ENCODE measurements at places on chromosomes 6 and 20.

GRCh38 chr20:44089987-44090674, 96.9 kb downstream of the JPH2 start:
- DNase-seq, result no peak

- DNase-seq, result no peak
Measured at GRCh38 chr6:54284161-54284860, 23.9 kb upstream of the TINAG start.

GRCh38 chr6:47836639-47837038, 54.8 kb downstream of the OPN5 start:
- no peak for DNase-seq

DNA sequence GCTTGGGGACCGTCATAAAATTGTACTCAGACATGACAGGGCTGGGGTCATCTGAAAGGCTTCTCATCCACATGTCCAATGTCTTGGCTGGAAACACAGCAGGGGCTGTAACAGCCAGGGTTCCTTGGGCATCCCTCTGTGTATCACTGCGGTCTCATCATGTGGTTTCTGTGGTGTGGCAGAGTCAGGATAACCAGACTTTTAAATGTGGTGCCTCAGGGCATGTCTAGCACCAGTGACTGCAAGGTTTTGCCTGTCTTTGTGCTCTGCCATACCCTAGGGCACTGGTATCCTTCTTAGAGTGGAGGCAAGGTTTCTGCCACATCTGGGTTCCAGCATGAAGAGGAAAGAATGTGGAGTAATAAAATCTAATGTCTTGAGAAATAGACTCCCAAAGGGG, 124.2 kb downstream of the PLEKHG1 start:
- no peak for DNase-seq

DNA sequence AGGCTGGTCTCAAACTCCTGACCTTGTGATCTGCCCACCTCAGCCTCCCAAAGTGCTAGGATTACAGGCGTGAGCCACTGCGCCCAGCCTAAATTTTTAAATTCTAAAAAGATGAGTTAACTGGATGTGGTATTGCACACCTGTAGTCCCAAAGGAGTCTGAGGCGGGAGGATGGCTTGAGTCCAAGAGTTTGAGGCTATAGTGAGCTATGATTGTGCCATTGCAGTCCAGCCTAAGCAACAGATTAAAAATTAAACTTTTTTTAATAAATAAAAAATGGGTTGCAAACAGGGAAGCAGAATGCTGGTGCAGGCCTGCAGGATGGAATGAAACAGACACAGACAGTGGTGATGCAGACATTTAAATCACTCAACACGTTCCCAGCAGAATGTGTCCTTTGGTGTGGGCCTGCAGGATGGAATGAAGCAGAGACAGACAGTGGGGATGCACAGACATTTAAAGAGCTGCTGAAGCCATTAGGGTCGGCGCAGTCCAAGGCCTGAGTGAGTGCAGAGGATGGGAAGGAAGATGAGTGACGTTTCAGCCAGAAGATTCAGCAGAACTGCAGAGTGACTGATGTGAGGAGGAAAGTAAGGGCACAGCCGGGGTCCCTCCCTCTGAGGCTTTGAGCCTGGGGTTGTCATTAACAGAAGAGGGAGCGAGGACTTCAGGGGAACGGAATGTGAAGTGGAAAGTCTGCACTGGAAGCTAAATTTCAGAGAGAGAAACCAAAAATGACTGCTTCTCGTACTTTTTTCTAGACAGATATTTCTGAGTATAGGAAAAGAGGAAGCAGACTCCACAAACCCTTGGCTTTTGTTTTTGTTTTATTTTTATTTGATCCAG, 117.5 kb downstream of the RIN2 start:
- DNase-seq, result no peak

- DNase-seq, result no peak
Measured at GRCh38 chr6:29694637-29695036, 13.7 kb upstream of the ZFP57 start.

GRCh38 chr20:8144282-8145245, 12.5 kb downstream of the PLCB1 start:
- no peak for DNase-seq

DNA sequence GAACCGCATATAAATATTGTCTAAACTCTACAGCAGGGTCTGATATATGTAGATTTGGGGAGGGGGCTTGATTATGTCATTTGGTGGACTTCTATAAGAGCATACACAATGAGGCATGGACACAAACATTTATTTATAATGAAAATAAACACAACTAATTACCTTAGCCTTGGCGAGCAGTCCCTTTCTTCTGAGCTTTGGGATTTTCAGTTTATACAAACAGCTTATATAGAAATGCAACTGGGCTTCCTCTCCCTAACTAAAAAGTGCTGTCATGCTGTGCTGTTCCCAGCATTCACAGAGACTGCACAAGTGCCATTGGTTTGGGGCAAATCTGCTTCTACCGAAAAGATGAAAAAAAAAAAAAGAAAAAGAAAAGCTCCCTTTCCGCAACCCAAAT, 69.9 kb downstream of the AKAP12 start:
- DNase-seq, result no peak

DNA sequence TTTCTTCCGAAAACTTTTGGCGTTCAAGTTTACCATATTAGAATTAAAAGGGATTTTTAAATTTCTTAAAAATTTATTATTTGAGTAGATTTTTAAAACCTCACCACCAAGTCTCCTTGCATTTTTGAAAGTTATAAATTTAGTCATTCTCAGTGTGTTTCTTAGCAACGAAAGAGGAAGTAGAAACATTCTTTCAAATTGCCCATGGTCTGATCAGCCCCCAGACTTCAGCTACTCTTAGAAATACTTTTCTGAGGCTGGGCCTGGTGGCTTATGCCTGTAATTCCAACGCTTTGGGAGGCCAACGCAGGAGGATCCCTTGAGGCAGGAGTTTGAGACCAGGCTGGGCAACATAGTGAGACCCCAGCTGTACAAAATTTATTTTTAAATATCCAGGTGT, 15.1 kb upstream of the RTF2 start:
- no peak for DNase-seq

DNA sequence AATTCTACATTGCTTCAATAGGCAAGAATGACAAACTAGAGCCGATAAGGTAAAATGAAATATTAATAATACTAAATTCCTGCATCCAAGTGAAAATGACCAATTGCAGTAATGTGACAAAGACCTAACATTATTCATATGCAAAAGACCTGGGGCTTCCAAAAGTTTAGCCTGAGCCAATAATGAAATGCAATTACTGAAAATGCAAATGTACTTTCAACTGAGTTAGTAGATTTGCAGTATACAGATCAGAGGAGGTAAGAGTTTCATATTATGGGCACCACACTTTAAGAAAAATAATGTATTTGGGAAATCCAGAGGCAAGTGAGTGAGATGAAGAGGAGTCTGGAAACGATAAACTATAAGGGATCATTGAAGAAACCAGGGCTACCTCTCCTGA, 193.7 kb upstream of the GMDS start:
- no peak for DNase-seq

DNA sequence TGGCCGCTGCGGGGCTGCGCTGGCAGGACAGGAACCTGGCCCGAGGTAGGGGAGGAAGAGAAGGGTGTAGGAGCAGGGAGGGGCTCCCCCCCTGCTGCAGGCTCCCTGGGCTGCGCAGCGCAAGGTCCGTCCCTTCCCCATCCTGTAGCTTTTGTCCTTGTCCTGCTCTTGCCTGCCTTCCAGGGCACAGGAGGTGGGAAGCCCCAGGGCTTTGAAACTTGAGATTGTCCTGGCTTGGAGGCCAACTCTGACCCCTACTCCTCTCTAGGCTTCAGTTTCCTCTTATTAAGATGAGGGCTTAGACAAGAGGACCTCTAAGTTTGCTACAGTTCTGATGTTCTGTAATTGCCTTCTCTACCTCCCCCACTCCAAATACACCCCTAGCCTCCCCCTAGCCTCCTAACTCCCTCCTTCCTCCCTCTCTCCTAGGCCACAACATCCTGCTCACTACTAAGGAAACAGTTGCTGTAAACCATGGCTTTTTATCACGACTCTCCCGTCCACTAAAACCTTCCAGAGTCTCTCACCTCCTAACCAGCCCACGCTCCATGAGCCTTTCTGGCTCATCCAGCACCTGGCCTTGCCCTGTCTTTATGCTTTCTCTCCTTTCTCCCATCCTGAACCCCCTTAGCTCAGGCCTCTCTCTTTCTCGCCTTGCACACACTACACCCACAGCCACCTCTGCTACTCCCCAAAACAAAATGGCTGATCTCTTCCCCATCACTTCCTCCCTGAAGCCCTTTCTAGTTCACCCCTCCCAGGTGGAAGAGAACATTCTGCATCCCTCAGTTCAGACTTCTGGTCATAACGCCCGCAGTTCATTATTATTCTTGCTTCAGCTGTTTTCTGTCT, 10.2 kb downstream of the UNC5CL start:
- DNase-seq, result no peak

- DNase-seq, result no peak
Measured at GRCh38 chr20:62633598-62634329, 8.5 kb upstream of the SLCO4A1 start.

DNA sequence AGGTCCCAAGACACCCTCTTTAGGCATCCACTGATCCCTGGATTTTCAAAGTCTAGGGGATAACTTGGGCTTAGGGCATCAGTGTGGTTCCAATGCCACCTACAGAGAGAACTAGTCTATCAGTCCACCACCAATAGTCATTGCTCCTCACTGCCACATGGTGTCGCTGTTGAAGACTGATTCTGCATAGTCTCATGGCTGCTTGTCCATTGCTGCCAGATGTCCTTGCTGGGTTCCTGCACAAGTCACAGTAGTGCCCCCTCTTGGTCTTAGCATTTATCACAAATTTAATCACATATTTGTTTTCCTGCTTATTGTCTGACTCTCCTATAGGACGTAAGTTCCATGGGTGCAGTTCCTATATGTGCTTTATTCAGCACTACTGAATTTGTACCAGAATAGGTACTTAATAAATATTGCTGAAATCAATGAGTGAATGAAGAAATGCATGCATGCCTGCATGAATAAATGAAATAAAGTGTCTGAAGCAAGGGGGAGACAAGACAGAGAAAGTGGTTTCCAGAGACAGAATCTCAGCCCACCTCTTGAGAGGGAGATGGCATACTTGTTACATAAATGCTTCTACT, 45.9 kb upstream of the RALY start:
- DNase-seq, result no peak

DNA sequence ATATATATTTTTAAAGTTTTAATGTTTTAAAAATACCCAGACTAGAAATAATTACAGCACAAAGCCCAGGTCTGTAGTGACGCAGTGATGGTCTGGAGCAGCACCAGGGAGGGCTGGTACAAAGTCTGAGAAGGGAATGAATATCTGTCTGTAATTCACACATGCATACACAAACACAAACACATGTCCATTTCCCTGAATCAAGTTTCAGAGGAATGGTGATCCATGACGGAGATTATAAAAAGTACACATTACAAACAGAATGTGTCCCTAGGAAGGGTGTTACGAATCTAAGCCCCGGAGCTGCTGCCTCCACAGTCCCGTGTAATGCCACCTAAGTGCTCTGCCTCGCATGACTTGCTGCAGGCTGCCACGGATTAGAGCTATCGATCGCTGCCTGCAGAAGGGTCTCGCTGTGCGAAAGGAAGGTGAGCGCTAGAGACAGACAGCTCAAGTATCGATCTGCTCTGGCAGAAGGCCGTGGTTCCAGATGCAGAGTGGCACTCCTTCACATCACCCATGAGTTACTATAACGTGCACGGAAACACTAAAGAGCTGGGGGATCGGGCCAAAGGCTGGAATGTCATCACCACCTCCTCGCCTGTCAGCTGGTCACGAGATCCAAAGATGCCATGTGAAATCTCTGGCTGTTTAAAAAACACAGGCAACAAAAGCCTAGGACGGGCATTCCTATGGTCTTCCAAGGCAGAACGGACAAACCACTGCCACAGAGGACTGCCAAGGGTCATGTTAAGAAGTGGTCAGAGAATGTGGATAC, 87.1 kb downstream of the INSM1 start:
- DNase-seq, result no peak

DNA sequence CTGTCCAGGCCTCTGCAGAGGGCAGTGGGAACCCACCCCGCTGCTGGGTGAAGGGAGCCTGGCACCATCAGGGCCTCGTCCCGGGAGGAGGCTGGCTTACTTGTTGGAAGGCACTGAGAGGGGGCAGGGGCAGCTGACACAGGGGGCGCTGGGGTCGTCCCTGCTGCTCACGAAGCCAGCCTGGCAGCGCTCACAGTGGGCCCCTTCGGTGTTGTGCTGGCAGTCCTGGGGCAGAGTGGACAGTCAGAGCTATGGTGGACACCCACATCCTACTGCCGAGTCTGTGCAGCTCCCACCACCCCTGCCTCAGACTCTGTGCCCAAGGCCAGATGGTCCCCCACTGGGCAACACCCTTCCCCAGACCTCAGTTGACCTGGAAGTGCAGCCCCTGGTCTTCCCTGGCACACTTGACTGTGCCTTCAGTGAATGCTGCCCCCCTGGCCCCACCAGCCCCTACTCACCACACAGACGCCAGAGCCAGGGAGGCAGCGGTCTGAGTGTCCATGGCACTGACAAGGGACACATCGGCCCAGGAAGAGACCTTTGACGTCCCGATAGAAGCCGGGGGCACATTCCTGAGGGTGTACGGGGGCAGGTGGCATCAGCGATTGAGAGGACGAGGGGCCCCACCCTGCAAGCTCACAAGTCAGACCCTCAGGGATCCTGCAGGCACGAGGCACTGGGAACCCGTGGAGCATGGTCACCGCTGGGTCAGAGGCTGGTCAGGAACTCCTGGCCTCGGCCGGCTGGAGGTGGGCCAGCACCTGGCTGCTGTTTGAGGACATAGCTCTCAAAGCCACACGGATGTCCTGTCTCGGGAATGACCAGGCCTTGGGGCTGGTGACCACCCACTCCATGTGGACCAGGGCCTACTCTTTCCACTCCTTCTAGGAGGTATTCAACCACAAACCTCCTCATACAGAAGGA, 21.4 kb downstream of the ADRM1 start:
- DNase-seq, result no peak

GRCh38 chr20:31972471-31973021, 4.6 kb downstream of the XKR7 start:
- no peak for DNase-seq

DNA sequence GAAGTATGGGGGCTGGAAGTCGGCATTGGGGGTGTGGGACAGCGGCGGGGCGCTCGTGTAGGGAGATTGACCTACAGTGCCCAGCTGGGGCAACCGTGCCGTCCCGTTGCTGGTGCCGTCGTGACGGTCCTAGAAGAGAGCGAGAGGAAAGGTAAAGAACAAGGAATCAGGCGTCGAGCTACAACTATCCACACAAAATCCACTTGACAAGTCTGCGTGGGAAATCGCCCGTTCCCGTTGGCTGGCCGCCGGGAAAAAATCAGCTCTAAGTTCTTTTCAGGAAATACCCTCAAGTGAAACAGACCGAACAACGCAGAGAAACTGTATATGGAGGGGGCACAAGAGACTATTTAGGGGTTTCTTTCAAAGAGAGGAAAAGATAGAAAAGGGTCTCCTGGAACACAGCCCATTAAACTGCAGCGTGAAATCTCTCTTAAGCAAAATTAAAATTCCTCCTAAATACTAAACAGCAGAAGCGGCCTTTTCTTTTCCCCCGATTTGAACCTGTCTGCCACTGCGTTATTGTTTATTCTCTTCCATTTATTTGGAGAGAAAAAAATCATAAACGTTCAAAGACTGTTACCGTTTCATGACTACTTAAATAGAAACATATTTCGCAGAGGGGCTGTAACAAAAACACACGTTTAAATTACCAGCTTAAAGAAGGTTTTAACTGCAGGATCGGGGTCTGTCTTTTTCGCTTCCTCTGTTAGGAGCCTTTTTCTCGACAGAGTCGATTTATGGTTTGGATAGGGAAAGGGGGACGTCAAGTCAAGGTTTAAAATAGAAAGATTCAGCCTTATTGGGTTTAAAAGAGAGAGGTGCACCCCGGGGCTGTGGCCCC, 4.4 kb downstream of the TFAP2A start:
- DNase-seq, result no peak

GRCh38 chr6:30447237-30447636, 42.1 kb upstream of the HLA-E start:
- DNase-seq, result no peak

- no peak for DNase-seq
Measured at GRCh38 chr20:63139356-63139755, 76.6 kb downstream of the YTHDF1 start.

All from stimulated activated CD8-positive, alpha-beta memory T cell treated with anti-CD3 and anti-CD28 coated beads, Interleukin-4, amount 100 ng/mL, for 24 hours (primary cell).